ENCODE measurements at places on chromosomes 7 and 10.

- no peak for DNase-seq
Observed at GRCh38 chr7:108535744-108536143, 9.8 kb upstream of the PNPLA8 start.

- no peak for DNase-seq
Observed at GRCh38 chr10:132518572-132519381, 18.8 kb upstream of the INPP5A start.

DNA sequence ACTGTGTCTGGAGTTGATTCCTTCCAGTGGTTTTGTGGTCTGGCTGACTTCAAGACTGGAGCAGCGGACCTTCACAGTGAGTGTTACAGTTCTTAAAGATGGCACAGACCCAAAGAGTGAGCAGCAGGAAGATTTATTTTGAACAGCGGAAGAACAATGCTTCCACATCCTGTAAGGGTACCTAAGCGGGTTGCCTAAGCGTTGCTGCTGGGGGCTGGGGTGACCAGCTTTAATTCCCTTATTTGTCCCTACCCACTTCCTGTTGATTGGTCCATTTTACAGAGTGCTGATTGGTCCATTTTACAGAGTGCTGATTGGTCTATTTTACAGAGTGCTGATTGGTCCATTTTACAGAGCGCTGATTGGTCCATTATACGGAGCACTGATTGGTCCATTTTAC lies 13.2 kb downstream of the AKR1B15 start:
- no peak for DNase-seq

GRCh38 chr10:60134548-60134947 lies 228.2 kb upstream of the CCDC6 start:
- no peak for DNase-seq

DNA sequence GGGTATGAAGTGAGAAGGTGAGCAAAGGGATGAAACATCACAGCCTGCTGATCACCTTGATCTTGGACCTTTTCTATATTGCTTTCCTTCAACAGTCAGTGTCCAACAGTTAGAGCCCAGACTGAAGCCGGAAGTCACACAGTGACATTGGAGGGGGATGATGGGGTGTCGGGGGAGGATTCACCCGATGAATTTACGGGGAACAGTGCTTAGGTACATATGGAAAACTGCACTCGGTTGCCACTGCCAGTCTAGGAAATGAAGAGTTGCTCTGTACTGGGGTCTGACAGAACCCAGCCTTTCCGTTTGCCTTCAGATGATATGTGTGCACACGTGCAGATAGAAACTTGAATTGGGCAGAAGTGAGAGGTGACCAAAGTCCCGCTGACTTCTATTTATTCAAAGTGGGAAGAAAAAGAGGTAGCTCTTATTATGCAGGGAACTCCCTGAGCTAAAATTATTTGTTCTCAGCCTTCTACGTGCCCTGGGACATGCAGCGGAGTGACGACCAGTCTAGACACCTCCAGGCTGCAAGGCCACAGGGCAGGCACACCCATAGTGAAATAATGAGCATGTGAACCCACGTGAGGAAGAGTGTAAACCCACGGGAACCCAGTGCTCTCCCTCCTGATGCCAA lies 107.2 kb upstream of the INHBA start:
- DNase-seq = no peak

DNA sequence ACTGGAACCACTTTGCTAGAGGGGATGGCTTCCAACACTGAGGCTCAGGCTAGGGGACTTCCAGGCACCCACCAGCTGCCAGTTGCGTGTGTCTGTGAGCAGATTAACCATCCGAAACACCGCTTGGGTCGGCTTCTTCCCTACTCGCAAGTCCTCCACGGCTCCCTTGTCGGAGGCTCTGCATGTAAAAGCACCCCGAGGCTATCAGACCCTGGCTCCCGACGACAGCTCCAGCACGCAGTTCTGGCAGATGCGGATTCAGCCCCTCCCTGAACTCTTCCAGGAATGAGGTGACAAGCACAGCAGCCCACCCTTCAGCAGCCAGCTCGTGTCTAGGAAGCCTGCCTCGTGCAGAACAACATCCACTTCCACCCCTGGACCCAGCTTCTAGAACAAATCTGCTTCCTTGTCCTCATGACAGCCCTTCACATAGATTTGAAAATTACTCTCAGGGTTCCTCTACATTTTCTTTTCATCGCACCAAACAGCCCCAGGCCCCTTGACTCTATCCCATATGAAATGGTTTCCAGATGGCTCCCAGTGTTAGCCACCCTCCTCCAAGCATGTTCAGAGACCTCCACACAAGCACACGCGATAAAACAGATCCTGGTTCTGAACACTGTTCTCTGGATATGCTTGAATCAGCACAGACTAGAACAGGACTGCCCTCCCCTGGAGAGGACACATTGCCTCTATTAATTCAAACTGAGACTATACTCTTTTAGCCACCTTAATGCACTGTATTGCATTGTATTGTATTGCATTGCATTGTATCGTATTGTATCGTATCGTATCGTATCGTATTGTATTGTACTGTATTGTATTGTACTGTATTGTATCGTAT lies 44.6 kb downstream of the SLIT1 start:
- no peak for DNase-seq

DNA sequence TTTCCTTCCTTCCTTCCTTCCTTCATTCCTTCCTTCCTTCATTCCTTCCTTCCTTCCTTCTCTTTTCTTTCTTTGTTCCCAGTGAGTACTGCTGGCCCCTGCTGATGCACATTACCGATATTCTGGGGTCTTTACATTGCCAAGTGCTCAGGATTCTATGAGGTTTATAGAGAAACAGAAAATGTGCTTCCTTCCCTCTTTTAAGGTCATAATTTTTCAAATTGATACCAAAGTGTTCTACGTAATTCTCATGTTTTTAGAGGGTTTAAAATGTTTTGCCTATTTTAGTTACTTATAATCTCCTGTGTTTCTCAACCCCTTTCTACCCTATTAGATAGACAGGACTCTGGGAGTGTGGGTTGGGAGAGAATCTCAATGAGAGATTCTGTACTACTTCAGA lies 291.2 kb downstream of the HDAC9 start:
- DNase-seq = no peak

DNA sequence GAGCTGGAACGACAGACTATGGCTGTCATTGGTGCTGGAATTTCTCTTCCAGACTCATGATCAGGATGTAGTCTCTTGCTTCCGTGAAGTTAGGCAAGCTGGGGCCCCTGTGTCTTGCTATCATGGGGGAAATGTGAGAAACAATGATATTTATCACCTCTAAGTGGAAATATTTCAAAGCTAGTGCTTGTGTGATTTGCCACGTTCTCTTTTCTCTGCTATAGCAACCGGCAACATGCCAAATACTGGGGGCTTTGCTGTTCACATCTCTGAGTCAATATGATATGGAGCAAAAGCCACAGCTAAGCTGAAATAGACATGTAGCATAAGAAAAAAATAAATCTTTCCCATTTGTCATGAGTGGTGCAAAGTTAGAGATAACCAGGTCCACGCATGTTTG lies 668.2 kb upstream of the IGFBP3 start:
- DNase-seq = no peak

DNA sequence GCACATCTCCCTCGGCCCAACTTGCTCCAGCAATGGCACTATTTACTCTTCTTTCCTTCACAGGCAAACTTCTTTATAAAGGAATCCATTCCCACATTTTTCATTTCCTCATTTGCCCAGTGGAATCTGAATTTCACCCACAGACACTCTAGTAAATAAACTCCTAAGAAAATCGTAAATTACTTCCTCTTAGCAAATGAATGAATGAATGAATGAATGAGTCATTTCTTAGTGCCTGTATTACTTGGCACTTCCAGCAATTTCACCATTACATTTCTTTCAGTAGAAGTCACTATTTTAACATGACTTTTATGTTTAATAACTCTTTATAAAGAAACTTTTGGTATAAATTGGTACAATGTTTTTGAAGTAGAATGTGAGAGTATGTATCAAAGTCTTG lies 55.7 kb downstream of the DDC start:
- DNase-seq = no peak

- DNase-seq = no peak
Observed at GRCh38 chr7:29328045-29328444, 133.5 kb downstream of the CHN2 start.

GRCh38 chr10:118481871-118482270 lies 113.6 kb downstream of the PRLHR start:
- DNase-seq = no peak

GRCh38 chr7:99092064-99092720 lies 51.7 kb downstream of the SMURF1 start:
- no peak for DNase-seq

- DNase-seq = no peak
Observed at GRCh38 chr7:28754027-28754426, 204.1 kb downstream of the TRIL start.

DNA sequence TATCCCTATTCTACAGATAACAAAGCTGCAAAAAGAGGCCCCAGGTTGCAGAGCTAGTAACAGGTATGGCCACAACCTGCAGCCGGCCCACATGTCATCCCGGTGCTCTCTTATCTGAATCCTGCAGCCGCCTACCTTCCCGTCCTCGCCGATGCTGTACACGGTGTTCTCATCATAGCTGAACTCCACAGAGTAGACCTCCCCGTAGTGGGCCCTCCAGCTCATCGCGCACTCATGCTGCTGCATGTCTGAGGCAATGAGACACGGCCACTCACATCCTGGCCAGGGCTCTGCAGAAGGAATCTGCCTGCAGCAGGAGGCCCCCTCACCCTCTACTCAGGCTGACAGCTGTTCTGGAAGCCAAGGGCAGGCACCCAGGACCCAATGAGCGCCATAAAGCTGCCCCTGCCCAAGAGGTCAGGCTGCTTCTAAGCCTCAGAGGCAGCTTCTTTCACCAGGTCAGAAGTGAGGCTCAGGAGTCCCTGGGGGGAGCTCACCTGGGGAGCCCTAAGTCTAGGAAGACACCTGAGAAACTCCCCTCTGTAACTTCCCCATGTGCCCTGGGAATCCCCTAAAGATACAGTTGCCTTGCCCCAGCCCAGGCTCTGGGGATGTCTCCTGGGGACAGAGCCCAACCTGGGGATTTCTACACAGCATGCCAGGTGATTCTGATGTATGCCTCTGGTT lies 17.9 kb upstream of the CYREN start:
- DNase-seq = no peak

GRCh38 chr10:43824934-43825333 lies 176.3 kb upstream of the ZNF32 start:
- no peak for DNase-seq

DNA sequence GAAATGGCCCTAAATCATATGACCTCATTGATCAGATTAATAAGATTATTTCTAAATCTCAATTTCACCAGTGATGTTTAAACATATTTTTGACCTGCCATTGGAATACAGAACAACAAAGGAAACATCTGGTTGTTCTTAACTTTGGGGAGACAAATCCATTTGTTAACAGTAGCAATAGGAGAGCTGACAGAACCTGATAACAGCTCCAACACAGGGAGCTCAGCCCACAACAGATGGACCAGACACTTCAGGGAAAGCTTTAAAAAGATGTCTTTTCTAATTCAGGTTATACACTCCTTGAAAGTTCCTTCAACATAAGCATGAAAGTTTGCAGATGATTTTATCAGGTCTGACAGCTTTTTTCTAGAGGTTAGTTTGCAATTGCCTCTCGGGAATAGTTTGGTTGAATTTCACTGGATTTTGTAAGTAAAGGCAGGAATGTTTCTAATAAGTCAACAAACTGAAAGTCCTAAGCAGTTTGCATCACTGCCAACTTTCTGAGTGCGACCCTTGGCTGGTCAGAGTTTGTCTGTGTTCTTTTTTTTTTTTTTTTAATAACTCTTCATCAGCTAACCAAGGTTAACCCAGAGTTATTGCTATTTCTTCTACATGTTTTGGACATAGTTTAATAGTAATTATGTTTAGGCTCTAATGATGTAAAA lies 6.5 kb upstream of the MET start:
- no peak for DNase-seq

- DNase-seq = no peak
Observed at GRCh38 chr10:85508159-85508558, 858.4 kb downstream of the GRID1 start.
